ENCODE measurements at places on chromosomes 12 and 14.
A peak's percentile ranks its signal among the peaks of the same experiment; 100 is the strongest.

DNA sequence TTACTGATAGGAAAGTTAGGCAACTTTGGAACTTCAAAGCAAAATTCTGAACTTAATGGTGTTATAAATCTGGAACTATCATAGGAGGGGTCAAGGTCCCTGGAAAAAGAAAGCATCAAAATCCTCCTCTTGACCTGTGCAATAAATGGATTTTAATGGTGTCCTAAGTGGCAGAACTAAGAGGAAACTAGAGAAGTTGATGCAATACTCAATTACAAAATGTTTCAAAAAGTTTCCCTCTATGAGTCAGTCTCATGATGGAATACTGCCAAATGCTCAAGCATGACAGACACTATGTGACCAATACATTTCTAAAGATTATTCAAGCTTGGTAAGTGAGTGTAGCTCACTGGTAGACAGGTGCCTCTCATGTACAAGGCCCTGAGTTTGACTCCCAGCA is 47.7 kb upstream of the ERGIC2 start:
- DNase-seq = no peak

DNA sequence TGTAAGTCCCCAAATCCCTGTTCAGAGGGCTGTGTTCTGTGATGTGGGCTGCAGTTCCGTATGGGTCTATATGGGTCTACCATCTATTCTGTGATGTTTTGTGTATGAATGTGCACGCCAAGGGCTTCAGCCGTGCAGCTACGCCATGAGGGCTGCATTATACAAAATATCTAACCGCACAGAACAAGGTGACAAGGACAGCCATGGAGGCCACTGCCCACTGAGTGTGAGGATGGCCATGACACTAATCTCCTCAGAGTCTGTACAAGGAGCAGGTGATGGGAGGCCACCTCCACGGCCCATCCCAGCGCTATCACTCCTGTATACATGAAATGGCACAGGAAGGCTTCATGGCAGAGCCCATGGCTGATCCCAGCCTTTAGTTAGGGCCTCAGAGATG is 102.0 kb downstream of the DICER1 start:
- no peak for DNase-seq

DNA sequence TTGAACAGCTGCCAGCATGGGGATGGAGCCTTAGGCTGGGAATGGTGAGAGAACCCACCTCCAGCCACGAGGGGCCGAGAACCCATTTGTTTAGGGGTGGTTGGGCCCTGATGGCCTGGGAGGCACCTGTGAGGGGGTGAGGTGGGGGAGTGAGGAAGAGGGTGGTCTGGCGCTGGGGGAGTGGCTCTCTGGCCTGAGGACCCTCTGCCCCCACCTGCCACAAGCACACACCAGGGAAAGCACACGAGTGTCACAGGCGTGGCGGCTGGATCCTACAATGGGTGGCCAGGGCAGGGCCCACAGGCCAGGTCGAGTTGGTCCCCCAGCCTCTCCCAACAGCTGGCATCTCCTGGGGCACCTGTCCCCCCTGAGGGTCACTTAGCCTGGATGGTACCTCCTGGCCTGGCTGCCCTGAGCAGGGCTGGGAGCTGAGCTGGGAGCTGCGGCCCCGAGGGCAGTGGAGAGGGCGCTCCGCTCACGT is 340.5 kb downstream of the TMEM121 start:
- DNase-seq = peak; percentile 87

DNA sequence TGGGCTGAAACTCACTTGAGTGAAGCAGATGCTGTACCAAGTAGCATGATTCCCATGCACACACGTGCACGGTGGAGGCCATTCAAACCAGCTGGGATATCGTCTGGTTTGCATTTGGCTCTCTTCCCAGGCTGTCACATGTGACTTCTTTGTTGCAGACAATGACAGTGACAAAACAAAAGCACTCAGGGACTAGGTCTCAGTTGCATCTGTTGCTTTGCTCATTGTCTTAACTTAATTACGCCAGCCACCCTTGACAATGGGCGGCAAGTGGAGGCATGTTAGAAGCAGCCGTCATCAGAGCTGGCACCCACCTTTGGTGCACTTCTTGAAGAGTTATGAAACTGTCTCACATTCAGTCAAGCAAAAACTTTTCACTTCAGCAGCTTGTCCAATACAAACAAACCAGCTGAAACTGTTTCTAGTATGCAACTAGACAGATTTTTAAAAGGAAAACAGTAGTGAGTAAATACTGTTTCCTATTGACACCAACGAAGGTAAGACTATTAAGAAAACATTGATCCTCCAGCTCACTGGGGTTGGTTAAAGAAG is 74.3 kb downstream of the IGF1 start:
- no peak for DNase-seq

DNA sequence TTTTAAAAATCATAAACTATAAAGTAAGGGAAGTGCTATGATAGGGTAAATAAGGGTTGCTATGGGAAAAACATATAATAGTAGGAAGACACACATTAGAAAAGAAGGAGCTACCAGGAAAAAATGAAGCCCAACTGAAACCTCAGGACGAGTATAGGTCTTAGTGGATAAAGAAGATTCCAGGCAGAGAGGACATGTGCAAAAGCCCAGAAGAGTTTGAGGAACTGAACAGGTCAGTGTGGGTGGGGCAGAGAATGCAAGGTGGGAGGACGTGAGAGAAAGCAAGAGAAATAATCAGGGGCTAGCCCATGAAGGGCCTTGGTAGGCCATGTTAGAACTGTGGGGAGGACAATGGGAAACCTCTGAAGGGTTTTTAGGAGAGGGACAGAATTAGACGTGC is 109.5 kb downstream of the DENND5B start:
- no peak for DNase-seq

DNA sequence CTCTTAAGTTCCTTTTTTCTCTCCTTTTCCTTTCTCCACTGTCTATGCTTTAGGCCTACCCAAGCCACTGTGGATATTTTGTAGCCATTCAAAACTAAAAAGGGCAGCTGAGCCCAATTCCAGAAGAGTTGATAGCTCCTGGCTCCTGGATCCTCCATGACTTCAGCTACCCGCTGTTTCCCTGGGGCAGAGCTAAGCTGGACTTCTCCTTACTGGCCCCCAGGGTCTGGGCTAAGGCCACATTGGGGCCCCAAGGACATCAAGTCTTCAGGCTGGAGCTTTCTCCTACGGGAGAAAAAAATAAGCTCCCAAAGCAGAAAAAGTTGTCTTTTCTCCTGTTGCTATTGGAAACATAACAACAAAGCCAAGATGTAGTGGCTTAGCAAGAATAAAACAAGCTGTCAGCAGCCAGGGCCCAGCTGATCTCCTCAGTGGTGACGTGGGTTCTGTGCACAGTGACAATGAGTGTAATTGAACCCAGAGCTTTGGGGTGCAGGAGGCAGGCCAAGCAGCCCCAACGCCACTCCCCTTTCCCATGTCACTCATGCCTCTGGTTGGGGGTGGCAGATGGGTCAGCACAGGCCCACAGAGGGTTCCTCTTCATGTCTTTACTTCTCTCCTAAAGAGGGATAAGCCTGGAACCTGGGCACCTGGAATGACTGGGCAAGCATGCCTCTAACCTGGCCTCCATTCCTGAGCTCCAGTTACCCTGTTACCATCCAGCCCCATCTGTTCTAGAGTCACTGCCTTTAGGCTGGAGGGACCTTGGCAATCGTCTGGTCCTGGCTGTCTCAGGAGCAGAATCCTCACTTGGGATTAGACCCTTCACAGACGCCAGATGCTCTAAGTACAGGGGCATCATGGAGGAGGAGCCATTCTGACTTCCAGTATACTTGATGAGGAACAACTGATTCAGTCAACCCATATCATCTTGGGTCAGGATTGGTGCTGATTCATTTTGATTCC is 171.2 kb downstream of the ZFP36L1 start:
- DNase-seq = peak; percentile 91

DNA sequence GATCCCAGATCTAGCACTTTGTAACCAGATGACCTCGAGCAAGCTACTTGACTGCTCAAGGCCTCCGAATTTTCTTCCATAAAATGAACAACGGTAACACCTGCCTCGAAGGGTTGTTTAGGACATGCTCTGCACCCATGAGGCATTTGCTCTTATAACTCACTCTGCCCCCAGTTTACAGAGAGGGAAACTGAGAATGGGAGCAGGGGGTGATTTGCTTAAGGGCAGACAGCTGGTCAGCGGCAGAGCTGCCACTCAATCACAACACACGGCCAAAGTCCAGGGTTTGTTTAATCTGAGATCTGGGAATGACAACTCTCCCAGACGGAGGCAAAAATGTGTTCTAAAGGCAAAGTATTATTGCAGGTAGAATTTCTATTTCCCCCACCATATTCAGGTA is 156.3 kb downstream of the RIMBP2 start:
- DNase-seq = no peak
